ENCODE measurements at places on chromosomes 6 and 20. TPM values are rescaled to one million over a fixed set of nuclear protein-coding genes. Genes with fewer than 3 reads are reported as not detected.

Gene BPIFB4
- total RNA-seq = not detected

Gene CENPW
- 32.5 TPM for total RNA-seq

Gene HLA-DQA2
- not detected for total RNA-seq

Gene OPN5
- not detected for total RNA-seq

Gene KIAA1755
- total RNA-seq = 0.12 TPM

Measured in A549 treated with DMSO at 1 μM for 4 hours (cell line).